ENCODE measurements at places on chromosomes 3 and 15.
A peak's percentile ranks its signal among the peaks of the same experiment; 100 is the strongest.

DNA sequence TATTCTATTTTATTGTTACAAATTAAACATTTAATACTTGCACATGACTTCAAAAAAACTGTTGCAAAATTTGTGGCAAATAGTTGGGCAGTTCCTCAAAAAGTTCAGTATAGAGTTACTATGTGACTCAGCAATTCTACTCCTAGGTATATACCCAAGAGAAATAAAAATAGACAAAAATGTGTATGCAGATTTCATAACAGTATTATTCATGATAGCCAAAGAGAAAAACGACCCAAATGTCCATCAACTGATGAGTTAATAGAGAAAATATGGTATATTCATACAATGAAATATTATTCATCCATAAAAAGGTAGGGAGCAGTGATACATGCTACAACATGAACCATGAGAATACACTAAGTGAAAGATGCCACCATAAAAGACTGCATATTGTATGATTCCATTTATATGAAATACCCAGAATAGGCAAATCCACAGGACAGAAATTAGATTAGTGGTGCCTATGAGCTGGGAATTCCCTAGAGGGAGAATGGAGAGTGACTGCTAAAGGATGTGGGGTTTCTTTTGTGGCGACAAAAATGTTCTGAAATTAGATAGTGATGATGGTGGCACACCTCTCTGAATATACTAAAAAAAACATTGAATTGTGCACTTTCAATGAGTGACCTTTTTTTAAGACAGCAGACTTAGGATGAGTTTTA, 31.6 kb upstream of the CLASP2 start:
- DNase-seq, result no peak

- no peak for DNase-seq
Observed at GRCh38 chr15:59154243-59154642, 49.3 kb downstream of the CCNB2 start.

GRCh38 chr15:78256044-78256437, 8.3 kb upstream of the DNAJA4 start:
- DNase-seq, result no peak

GRCh38 chr3:194685718-194686413, at the start of gene FAM43A:
Gene FAM43A (plus strand): TSS chr3:194685883. CDS start chr3:194686827, 944 bp downstream.
- no peak for DNase-seq

GRCh38 chr3:35596335-35596995, 42.9 kb upstream of the ARPP21 start:
- DNase-seq, result no peak

- DNase-seq, result no peak
Observed at GRCh38 chr3:165920984-165921383, 83.8 kb upstream of the BCHE start.

- no peak for DNase-seq
Observed at GRCh38 chr15:72786242-72786641, 2.7 kb upstream of the ADPGK start.

DNA sequence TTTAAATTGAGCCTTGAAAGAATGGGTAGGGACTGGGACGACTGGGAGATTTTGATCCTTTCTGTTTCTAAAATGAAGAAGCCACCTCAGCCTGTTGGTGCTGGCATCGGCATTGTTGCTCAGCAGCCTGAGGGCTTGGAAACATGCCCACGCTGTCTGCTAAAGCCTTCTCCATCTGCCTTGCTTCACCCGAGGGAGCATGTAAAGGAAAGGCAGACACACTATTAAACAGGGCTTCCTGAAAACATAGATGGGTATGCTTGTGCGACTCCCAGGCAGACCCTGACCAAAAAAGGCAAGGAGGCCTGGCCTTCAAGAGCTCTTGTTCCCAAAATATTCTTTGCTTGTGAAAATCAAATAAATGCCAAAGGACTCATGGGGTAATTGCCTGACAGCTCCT, 84.2 kb upstream of the SLC4A7 start:
- no peak for DNase-seq

GRCh38 chr3:28171962-28172361, 69.5 kb upstream of the CMC1 start:
- DNase-seq, result no peak

GRCh38 chr3:47250309-47251060, 32.1 kb downstream of the KIF9 start:
- no peak for DNase-seq

DNA sequence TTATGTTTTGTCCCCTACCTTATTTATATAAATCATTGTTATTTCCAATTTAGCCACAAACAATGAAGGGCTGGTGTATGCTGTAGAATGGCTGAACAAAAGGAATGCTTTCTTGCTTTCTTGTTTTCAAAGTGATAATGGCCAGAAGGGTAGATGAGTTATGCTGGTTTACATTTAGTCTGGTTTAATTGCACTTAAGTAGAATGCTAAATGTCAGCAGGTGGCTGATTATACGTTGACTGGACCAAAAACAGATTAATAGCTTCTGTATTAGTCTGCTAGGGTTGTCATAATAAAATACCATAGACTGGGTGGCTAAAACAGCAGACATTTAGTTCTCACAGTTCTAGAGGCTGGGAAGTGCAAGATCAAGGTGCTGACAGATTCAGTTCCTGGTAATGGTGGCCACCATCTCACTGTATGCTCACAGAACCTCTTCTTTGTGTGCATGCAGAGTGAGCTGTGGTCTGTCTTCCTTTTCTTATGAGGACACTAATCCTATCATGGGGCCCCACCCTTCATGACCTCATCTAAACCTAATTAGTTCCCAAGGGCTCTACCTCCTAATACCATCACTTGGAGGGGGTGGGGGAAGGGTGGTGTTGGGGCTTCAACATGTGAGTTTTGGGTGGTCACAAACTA, 17.1 kb upstream of the XIRP1 start:
- DNase-seq, result no peak

GRCh38 chr3:10285272-10286132, 7.2 kb downstream of the GHRL start:
- no peak for DNase-seq

DNA sequence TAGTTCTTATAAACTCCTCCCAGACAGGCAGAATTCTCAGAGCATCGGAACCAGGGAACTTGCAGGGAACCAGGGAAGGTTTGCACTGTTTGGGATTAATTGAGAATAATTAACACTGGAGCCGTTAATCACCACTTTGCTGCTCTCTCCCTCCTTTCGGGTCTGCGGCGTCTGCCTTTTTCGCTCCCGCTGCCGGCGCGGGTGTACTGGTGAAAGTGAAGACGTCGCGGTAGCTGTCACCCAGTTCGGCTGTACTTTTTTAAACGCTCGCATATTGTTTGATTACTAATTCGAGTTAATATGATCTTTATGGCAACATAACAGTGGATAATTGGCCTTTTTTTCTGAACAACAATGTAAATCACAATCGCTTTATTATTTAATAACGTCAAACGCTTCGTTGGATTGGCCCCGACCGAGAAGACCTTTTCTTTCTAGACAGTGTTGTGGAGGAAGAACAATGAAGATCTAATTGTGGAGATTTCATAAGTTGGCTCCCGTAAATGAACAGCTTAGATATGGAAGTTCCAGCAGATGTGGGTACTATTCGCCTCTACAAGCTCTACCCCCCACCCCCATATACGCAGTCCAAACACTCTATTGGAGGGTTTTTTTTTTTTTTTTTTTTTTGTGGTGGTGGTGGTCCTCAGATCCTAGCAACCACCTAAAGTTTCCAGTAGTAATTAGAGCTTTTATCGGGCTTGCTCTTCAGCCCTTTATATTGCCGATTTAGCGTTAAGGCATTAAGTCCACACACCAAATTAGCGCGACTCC, 12.7 kb downstream of the SOX2 start:
- no peak for DNase-seq

- DNase-seq, result no peak
Observed at GRCh38 chr3:50388720-50389413, 29.5 kb upstream of the TMEM115 start.

GRCh38 chr3:183122257-183122932, 23.1 kb upstream of the MCCC1 start:
- DNase-seq, result no peak

GRCh38 chr3:21954709-21955108, 203.7 kb upstream of the ZNF385D start:
- DNase-seq, result no peak

DNA sequence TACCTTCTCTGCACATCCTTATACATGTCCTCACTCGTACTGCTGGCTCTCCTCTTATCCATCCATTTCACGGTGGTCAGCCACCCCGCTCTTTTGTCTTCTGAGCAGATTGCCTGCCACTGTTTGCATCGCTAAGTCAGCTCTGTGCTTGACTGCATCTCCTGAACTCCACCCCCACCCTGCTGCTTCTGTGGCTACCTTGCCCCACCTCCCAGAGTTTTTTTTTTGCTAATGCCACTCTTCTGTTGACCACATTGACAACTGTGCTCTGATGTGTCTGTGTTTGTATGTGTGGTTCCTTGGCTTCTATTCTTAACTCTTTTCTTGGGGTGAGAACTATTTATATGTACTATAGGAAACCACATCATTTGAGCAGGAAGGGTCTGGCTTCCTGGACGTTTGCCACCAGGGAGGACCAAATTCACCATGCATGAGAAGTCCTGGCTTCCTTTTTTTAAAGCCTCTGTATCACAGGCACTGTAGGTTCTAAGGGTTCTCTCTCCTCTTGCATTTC, 12.8 kb upstream of the MTMR10 start:
- DNase-seq, result peak; percentile 89

- DNase-seq, result no peak
Observed at GRCh38 chr15:48794697-48795134, 16.2 kb downstream of the CEP152 start.

DNA sequence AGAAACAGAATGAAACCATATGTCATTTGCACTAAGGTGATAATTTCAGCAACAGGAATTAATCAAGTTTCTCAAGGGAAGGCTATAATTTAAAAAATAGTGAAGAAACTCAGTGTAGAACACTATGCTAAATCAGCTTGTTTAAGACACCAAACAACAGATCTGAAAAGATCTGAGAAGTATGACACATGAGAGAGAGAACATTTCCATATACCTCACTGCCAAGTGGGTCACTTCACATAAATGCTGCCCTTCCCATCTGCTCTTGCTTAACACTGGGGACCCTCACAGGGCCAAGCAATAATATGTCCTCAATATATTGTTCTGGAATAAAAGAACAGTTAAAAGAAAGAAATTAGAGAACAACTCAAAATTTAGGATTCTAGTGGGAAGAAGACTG, 45.6 kb upstream of the CHMP2B start:
- no peak for DNase-seq

- no peak for DNase-seq
Observed at GRCh38 chr3:60114191-60114590, 1064.4 kb upstream of the CFAP20DC start.

Data from NK-92 treated with Interleukin-12 subunit alpha and Interleukin-12 subunit beta, amount 100 ng/mL, for 24 hours (cell line).